ENCODE measurements at places on chromosomes 5 and 9. TPM values are rescaled to one million over a fixed set of nuclear protein-coding genes. Genes with fewer than 3 reads are reported as not detected.

GRCh38 chr9:129725795-129726251 is 27.0 kb downstream of the PTGES start:
- peaks cover 5% of the 10 kb centered on the region for H3K4me1 ChIP-seq
- H3K27ac ChIP-seq = no peak overlapping the region
- DNase-seq = no peak
- no peaks in the 10 kb centered on the region for H3K27me3 ChIP-seq
- no peak overlapping the region for H3K4me3 ChIP-seq
- no peaks in the 10 kb centered on the region for H3K36me3 ChIP-seq

GRCh38 chr9:11992866-11993265 is 700.3 kb upstream of the TYRP1 start:
- H3K27me3 ChIP-seq = no peaks in the 10 kb centered on the region
- no peaks in the 10 kb centered on the region for H3K4me1 ChIP-seq
- H3K4me3 ChIP-seq = no peak overlapping the region
- H3K27ac ChIP-seq = no peak overlapping the region
- DNase-seq = no peak

DNA sequence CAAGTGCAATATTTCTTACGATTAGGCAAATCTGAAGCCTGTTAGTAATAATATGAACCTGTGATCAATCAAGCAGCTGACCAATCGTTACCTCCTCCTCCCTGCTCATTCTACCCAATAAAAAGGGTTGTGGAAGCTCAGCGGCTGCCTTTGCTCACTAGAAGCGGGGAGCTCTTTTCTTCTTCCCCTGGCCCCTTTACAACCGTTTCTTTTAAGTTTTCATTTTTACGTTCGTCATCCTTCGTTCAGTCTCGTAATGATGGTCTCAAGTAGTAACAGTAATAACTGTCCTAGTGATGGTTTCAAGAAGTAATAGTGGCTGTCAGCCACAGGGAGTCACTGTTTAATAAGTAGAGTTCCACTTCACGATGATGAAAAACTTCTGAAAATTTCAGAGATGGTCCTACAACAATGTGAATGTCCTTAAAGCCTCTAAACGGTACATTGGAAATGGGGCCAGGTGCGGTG is 6.2 kb downstream of the UGT3A2 start:
- no peak overlapping the region for H3K27ac ChIP-seq
- H3K27me3 ChIP-seq = peaks cover 2% of the 10 kb centered on the region
- H3K4me1 ChIP-seq = no peaks in the 10 kb centered on the region
- no peak overlapping the region for H3K4me3 ChIP-seq
- no peaks in the 10 kb centered on the region for H3K36me3 ChIP-seq

- no peak for DNase-seq
- H3K36me3 ChIP-seq = no peaks in the 10 kb centered on the region
- H3K4me1 ChIP-seq = peaks cover 3% of the 10 kb centered on the region
- no peaks in the 10 kb centered on the region for H3K27me3 ChIP-seq
Measured at GRCh38 chr5:133846478-133847226, 121.8 kb downstream of the C5orf15 start.

- H3K27ac ChIP-seq = peak overlapping the region; percentile 71
- H3K4me3 ChIP-seq = peak overlapping the region; percentile 83
- DNase-seq = peak; percentile 42
- peaks cover 19% of the 10 kb centered on the region for H3K4me1 ChIP-seq
- H3K36me3 ChIP-seq = peaks cover 32% of the 10 kb centered on the region
Measured at GRCh38 chr9:33446240-33446945, 1.0 kb downstream of the AQP3 start.

GRCh38 chr5:140282266-140282665 is 20.6 kb downstream of the PFDN1 start:
- H3K27me3 ChIP-seq = no peaks in the 10 kb centered on the region
- no peaks in the 10 kb centered on the region for H3K36me3 ChIP-seq
- DNase-seq = no peak
- H3K27ac ChIP-seq = no peak overlapping the region

GRCh38 chr9:116493183-116493860 is 193.8 kb upstream of the TRIM32 start:
- DNase-seq = no peak
- H3K4me1 ChIP-seq = no peaks in the 10 kb centered on the region
- no peak overlapping the region for H3K27ac ChIP-seq
- no peaks in the 10 kb centered on the region for H3K27me3 ChIP-seq
- no peaks in the 10 kb centered on the region for H3K36me3 ChIP-seq

- peaks cover 7% of the 10 kb centered on the region for H3K4me1 ChIP-seq
- DNase-seq = no peak
- peak overlapping the region; percentile 79 for H3K4me3 ChIP-seq
- peak overlapping the region; percentile 56 for H3K27ac ChIP-seq
Measured at GRCh38 chr9:124415852-124416484, 726 bp upstream of the PSMB7 start.

GRCh38 chr5:109410389-109411148 is 795 bp upstream of the PJA2 start:
- no peaks in the 10 kb centered on the region for H3K36me3 ChIP-seq
- no peaks in the 10 kb centered on the region for H3K27me3 ChIP-seq
- peak; percentile 23 for DNase-seq
- peak overlapping the region; percentile 91 for H3K27ac ChIP-seq
- H3K4me1 ChIP-seq = peaks cover 5% of the 10 kb centered on the region
- H3K4me3 ChIP-seq = peak overlapping the region; percentile 66

DNA sequence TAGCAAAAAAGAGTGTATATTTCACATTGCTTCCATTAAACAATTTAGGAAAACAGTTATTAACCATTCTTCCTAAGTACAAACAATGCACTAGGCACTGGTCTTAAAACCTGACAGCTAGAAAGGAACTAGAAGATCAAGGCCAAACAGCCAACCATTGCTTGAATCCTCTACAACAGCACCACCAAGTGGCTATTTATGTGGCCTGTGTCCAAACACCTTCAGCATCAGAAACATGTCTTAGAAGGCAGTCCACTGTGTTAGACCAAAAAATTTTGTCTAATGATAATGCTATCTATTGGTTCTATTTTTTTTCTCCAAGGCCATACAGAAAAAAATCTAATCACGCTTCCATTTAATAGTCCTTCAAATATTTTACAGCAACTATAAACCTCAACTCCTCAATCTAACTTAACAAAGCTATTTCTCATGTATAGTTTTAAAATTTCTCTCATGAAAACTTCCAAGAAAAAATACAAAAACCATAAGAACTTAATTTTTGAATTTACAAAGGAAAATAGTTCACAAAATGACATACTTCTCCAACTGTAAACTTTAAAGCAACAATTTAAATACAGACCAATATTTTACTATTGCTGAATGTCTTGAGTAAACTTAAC is 36.1 kb downstream of the CAAP1 start:
- no peak overlapping the region for H3K4me3 ChIP-seq
- peaks cover 12% of the 10 kb centered on the region for H3K36me3 ChIP-seq
- no peaks in the 10 kb centered on the region for H3K4me1 ChIP-seq
- no peaks in the 10 kb centered on the region for H3K27me3 ChIP-seq
- DNase-seq = no peak

GRCh38 chr9:84839541-84839940 is 170.0 kb downstream of the NTRK2 start:
- H3K36me3 ChIP-seq = no peaks in the 10 kb centered on the region
- no peaks in the 10 kb centered on the region for H3K27me3 ChIP-seq
- H3K27ac ChIP-seq = no peak overlapping the region
- H3K4me3 ChIP-seq = no peak overlapping the region

DNA sequence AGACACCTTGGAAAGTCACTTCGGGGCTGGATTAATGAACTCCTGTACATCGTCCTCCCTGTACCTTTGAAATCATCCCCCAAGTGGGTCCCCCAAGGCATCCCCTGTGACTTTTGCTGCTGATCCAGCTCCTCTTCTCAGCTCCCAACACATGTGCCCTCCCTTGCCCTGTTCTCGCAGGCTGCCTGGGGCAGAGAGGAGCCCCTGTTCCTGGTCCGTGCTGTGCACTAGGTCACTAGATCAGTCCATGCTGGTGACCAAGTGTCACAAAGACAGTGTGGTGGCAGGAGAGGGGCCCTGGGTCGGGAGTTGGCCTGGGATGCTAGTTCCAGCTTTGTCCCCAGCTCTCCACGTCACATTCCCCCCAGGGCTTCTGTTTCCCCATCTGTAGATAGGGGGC is 79.3 kb upstream of the BARHL1 start:
- no peaks in the 10 kb centered on the region for H3K36me3 ChIP-seq
- no peaks in the 10 kb centered on the region for H3K4me1 ChIP-seq
- no peak overlapping the region for H3K4me3 ChIP-seq
- peaks cover 2% of the 10 kb centered on the region for H3K27me3 ChIP-seq

GRCh38 chr9:22238809-22239684 is 207.6 kb upstream of the DMRTA1 start:
- no peaks in the 10 kb centered on the region for H3K4me1 ChIP-seq
- no peaks in the 10 kb centered on the region for H3K27me3 ChIP-seq
- H3K27ac ChIP-seq = no peak overlapping the region
- no peaks in the 10 kb centered on the region for H3K36me3 ChIP-seq
- H3K4me3 ChIP-seq = no peak overlapping the region
- no peak for DNase-seq

The CCDC171 gene
- total RNA-seq = 0.79 TPM

The PCDHB7 gene
- not detected for total RNA-seq

The SLC6A18 gene
- total RNA-seq = not detected

The SPARC gene
- 4.1 TPM for total RNA-seq

The LIFR gene
- 1.2 TPM for total RNA-seq

The KCNMB1 gene
- total RNA-seq = not detected

The FBXO4 gene
- 13.7 TPM for total RNA-seq

The C5 gene
- total RNA-seq = 1.7 TPM

The LCNL1 gene
- total RNA-seq = 2.2 TPM

Measured in T-cell (primary cell).